ENCODE measurements at places on chromosomes 12 and 14.
A peak's percentile ranks its signal among the peaks of the same experiment; 100 is the strongest.

DNA sequence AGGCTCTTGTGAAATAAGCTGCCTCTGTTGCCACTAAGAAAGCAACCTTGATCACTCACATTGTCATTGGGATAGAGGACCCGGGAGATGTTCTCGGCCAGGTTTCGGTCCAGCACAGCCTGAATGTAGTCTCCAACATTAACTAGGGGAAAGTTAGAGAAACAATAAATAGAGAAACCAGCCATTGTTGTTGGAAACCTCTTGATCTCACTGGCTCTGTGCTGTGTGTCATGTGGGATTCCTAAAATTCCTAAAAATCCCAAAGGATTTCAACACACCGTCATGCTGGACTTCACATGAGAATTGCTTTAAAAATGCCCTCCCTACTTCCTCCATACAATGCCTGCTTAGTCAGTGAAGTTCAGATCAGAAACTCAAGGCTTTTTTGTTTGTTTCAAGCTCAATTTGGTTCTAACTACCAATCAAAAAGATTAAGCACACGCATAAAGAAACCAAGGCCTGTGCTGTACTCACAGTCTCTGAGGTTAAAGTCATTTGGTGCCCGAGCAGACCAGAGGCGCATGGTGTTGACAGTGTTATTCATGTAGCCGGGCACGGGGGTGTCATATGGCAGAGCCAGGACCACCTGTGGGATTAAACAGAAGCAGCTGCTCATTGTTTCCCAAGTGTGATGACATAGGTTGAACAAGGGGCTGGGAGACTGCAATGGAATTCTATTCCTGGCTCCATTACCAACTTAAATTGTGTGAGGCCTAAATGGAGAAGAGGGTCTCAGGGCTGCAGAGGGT, 23.6 kb downstream of the PYGL start:
- DNase-seq = no peak

DNA sequence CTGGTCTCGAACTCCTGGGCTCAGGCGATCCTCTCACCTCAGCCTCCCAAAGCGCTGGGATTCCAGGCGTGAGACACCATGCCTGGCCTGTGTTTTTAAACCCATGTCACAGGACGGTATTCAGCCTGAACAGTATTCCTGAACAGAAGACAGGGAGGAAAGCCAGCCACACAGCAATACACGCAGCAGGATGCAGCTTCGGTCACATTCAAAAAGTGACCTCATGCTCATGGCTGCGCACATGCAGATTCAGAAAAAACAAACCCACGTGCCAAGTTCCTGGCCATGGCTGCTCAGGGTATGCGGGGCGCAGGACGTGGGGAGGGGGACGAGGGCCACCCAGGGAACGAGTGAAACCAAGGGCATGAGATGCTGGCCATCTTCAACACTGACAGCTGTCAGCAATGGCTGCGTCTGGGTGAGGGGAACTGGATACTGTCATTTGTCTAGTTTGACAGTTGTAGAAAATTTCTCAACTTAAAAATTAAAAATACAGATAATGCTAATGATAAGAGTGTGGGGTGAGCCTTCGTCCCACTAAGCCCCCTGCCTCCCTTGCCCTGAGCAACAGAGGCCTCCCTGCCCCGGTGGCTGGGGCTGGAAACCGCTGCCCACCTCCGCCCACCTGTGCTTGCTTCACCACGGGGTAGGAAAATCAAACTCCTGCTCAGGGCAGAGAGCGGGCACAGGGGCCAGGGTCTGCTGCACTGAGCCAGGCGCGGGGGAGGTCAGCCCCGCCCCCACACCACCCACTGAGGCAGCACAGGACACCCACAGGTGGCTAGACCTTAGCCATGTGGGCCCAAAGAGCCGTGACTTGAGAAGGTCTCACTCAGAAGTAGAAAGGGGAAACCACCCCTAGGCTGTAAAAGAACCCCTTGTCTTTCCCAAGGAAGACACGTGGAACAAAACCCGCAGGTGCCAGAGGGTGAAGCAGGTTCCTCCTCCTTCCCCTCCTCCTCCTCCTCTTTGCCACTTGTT, 84.2 kb downstream of the SCARB1 start:
- no peak for DNase-seq

DNA sequence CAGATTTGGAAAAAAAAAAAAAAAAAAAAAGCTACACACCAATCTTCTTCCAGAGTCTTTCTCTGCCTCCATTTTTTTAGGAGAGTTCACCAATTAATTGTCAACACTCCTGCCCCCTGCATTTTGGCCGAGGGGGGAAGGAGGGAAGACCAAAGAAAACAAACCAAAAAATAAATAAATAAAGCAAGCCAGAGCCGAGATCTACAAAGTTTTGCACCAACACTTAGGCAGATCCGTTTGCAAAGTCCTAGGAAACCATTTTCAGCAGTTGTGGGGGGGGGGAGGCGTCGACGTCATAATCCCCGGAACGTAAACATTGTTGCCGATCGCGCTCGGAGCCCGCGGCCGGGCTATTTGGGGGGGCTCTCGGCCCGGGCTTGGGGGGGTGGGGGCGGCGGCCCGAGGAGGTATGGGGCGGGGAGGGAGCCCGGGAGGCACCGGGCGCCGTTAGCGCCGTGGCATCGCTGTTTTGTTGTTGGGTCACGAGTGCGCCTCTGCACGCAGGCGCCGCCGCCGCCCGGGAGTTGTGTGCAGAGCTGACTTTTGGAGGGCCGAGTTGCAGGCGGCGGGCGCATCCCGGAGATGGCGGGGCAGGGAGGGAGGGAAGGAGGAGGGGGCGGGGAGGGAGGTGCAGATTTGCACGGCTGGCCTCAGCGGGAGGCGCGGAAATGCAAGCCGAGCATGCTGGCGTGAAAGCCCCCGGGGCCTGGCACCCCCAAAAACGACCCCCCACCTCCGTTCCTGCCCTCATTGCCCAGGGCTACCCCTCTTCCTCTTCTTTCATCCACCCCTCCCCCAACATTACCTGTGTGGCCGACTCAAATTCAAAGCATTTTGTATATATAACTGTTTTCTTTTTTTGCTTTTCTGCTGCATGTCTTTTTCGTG, 598 bp downstream of the KDM2B start:
- peak; percentile 63 for DNase-seq

DNA sequence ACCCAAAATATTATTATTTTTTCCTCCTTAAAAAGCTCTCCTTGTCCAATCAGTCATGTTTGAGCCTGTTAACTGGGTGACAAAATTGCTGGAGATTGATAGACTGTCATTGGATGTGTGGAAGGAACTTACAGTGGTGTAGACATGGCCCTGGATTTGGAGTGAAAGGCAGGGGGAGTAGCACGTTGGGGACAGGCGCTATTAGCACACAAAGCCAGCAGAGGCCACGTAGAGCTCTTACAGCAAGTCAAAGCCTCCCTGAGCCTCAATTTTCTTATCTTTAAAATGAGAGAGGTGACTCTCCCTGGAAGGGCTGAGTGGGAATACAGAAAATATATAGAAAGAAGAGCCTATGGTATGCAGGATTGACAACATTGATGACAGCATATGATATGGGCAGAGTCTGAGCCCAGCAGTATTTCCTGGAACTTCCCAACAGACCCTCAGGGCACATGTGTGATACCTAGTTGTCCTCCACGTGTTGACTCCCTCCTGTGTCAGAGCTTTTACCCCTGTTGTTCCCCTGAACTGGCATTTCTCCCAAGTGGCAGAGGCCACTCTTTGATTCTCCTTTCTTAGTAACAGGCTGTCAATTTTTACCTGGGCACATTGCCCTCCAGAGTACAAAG, 504.9 kb downstream of the VRK1 start:
- no peak for DNase-seq

GRCh38 chr14:36656687-36657398, 4.8 kb upstream of the PAX9 start:
- DNase-seq = no peak
